Activated CD8-positive, alpha-beta memory T cell treated with anti-CD3 and anti-CD28 coated beads, Interleukin-2, amount 50 U/mL, for 48 hours (primary cell): ENCODE measurements at places on chromosomes 2 and 18.

- DNase-seq = no peak
Measured at GRCh38 chr18:34972765-34973414, 68.3 kb upstream of the MAPRE2 start.

GRCh38 chr2:8004250-8004681, 677.6 kb upstream of the ID2 start:
- no peak for DNase-seq

GRCh38 chr2:223313101-223313500, 261.1 kb downstream of the KCNE4 start:
- DNase-seq = no peak

GRCh38 chr2:138470941-138471340, 30.6 kb upstream of the SPOPL start:
- DNase-seq = no peak

DNA sequence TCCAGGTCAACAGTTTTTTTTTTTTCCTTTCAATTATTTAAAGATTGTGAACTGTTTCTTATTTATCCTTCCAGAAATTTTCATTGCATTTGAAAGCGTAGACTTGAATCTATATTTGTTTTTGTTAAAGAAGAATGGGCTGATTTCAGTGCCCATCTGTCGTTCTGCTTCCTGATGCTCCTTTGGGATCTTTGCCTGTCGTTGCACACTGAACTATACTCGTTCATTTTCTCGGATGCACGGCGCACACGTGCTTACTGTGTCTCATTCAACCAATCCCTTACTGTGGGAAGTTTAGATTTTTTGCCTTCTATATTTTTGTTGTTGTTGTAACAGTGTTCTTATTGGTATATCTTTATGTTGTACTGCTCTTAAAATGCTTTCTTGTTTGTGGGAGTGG, 149.7 kb downstream of the VAPA start:
- no peak for DNase-seq

DNA sequence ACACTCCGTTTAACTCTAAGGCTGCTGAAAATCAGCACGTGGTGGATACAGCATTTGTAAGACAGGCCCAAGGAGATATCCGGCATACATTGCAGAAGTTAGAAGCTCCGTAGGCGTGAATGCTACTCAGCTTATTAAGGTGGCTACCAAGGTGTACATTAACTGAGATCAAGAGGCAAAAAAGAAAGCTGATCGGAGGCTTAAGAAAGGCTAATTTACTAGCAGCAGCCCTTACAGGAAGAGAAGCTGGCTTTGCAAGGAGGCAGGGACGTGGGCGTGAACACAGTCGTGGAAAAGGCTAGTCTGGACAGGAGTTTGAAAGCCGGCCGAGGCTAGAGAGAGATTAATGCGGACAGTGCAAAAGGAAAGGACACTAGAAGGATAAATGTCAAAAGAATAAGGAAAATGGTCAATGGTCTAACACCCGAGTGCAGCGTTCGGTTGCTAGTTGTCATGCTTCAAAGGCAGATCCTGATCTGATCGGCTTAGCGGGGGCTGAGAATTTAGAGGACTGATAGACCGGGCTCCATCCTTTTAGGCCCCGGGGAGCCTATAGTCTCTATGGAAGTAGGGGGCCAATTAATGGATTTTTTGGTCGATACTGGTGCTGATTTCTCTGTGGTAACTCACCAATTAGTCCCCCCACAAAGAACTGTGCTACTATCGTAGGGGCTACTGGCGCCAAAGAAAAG, 45.6 kb upstream of the SELENOI start:
- no peak for DNase-seq

- DNase-seq = no peak
Measured at GRCh38 chr2:182404092-182404491, 22.7 kb downstream of the PDE1A start.

DNA sequence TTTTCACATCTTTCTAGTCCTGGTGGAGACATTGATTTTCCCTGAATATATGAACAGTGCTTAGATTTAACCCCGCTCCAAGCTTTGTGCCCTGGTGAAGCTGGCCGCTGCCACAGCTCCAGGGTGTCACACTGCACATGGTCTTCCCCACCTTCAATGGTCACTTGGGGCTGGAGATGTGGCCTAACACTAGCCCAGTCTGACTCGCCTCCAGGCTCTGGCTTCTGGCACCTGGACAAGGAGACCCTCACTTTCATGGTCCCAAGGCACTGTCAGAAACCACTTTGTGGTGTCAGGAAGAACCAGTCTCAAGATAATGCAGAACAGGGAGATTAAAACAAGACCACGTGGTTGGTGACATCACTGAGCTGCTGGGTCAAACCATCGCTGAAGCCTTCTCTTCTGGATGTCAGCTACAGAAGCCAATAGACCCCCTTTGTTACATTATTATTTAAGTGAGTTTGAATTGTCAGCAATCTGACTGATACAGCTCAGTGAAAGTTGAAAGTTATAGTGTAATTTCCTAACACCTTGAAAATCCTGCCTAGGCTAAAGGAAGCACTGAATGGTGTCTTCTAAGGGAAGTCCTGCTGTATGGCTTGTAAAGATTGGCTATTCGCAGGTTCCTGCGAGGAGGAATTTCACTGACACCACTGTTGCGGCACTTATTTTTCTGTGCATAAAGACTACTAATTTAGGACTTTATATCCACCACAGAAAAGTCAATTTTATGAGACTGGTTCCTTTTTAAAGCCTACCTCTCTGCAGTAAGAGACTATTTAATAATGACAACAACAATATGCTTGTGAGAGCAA, 55.0 kb upstream of the CTDP1 start:
- DNase-seq = no peak

DNA sequence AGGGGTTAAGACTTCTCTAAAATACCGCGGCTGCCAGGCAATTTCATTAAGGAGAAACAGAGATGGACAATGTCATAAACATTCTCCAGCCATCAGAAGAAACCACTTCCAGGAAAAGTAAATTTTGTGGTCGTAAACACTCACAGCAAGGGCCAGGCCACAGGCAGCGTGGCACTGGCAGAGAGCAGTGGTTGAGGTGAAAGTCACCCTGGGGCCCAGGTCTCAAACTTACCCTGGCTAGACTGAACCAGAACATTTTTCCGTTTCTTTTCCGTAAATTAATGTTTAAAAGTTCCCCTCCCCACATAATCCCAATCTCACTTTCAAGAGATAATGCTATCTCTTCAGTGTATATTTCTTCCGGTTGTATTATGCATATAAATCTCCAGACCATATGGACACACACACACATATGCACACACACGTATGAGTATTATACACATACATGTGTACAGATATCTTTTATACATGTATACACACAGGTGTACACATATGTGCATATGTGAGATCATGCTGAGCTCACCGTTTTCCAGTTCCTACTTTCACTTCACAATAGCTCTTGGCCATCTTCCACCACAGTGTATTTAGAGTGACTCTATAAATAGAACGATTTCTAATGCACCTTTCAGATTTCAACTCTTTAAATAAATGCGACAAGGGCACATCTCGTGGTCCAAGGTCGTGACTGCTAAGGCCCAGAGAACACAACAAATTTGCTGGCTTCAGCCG, 90.1 kb downstream of the MALT1 start:
- DNase-seq = no peak
